ENCODE measurements at places on chromosomes 3 and 15.

DNA sequence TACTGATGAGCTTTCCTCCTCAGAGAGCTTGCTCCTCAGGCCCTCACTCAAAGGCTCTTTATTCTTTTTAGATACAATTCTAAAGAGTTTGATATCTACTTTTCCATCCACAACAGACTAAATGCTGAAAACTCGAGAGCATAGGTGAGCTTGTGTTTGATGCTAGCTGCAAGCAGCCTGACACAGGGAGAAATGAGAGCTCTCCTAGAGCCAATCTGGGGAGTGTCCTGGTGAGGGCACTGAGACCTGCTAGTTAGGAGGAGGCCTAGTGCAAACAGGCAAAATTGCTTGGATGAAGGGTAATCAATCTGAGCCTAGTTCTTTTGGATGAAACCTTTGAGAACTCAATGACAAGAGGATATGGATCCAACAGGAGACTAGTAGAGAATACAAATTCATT is 300.8 kb downstream of the ZBTB20 start:
- DNase-seq: peak; percentile 8

DNA sequence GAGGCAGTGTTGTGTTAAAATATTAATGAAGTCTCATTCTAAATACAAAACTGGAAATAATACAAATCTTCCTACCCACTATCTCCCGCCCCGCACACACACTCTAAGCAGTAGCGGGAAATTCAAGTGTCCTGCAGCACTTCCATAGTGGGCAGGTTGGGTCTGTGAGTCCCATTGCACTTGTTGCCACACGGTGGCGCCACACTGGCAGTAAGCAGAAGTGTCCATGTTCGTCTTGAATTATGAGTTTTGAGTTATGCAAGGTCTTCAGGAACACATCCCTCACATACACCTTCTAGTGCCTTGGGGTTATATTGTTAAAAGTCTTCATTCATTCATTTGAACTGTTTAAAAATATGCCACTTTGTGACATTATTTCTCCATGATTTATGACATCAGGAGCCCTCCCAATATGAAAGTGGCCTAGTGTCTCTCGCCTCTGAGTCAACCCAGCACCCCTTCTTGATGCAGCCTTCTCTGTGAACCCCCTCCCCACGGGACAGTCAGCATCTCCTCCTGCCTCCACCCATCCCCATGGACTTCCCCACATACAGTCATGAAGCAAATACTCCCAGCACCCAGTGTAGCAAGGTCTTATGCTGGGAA is 17.6 kb upstream of the CCDC174 start:
- DNase-seq: peak; percentile 85

- DNase-seq: no peak
Observed at GRCh38 chr15:75641603-75642002, 1.6 kb upstream of the IMP3 start.

GRCh38 chr3:46093327-46093942 is 66.2 kb upstream of the XCR1 start:
- no peak for DNase-seq

DNA sequence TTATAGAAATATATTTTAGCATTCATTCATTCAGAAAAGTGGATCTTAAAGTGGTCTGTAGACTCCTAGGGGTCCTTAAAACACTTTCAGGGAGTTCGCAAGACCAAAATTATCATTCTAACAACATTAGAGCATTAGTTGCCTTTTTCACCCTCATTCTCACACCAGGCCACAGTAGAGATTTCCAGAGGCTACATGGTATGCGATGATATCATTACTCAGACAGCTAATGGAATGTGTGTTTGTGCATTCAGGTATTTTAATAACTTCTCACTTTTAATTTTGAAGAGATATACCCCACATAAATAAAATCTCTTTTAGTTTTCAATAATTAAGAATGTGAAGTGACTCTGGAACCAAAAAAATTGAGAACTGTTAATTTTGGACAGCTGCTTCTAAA is 206.9 kb downstream of the NSUN3 start:
- no peak for DNase-seq

- no peak for DNase-seq
Observed at GRCh38 chr15:48566668-48567067, 78.8 kb downstream of the FBN1 start.

- DNase-seq: no peak
Observed at GRCh38 chr3:105214590-105214989, 152.1 kb upstream of the ALCAM start.

DNA sequence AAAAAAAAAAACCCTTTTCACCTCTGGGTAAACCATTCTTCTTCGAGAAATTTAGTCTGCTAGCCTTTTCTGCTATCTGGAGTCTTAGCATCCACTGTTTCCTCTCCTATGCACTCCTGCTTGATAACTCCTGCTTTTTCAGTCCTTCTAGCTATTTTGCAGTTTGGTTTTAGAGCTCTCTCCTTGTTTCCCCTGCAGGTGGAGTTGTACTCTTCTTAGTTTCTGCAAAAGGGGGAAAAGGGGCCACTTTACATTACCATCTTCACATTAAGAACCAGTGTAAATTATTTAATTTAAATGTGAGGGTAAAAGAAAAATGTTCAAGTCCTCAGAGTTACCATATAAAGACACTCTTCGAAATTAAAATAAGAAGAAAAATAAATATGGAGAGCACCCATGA is 23.6 kb upstream of the MYLK start:
- no peak for DNase-seq

- no peak for DNase-seq
Observed at GRCh38 chr3:139770577-139770976, 92.8 kb upstream of the NMNAT3 start.

DNA sequence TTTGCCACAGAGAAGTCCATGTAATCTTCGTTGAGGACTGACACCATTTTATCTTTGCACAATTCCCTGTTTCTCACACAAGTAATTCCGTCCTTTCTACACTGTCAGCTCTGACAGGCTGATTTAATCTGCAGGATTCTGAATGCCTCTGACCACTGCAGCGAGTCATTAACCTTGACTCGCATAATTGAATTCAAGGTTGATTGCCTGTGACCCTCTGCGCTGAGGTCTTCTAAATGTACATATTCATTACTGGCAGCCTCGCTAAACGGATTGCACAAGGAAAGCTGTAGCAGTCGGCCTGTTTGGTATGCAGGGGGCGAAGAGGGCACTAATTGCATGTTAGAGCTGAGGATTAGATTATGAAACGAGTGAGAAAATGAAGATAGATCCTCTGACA is 147.8 kb downstream of the SHOX2 start:
- no peak for DNase-seq

DNA sequence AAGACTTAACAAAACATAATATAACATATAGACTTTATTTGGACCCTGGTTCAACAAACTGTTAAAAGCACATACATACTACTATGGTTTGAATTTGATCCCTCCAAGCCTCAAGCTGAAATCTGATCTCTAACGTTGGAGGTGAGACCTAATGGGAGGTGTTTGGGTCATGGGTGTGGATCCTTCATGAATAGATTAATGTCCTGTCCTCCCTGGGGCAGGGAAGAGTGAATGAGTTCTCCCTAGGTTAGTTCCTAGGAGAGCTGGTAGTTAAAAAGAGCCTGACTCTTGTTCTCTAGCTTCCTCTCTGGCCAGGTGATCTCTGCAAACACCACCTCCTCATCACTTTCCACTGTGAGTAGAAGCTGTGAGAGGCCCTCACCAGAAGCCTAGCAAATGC is 36.4 kb downstream of the CLASP2 start:
- no peak for DNase-seq

DNA sequence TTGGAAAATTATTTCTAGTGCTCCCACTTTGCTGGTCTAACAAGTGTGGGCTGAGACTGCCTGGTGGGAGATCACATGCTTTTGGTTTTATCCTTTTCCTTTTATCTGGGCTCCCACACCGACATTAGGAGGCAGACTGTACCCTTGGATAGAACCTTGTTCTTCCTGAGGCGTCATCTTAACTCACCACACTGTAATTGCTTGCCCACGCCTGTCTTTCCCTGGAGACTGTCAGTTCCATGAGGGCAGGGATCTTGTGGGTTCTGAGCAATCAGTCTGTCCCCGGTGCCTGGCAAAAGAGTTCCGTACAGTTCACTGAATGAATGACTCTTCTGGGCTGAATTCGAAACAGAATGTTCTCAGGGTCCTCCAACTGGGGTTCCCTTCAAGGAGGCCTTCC is 124.6 kb upstream of the ABHD17C start:
- peak; percentile 22 for DNase-seq

GRCh38 chr3:172635588-172635987 is 75.3 kb downstream of the NCEH1 start:
- DNase-seq: no peak

GRCh38 chr3:185929192-185930151 is 8.3 kb downstream of the TRA2B start:
- DNase-seq: no peak

GRCh38 chr15:74345051-74345450 is 22.4 kb downstream of the CYP11A1 start:
- DNase-seq: no peak

DNA sequence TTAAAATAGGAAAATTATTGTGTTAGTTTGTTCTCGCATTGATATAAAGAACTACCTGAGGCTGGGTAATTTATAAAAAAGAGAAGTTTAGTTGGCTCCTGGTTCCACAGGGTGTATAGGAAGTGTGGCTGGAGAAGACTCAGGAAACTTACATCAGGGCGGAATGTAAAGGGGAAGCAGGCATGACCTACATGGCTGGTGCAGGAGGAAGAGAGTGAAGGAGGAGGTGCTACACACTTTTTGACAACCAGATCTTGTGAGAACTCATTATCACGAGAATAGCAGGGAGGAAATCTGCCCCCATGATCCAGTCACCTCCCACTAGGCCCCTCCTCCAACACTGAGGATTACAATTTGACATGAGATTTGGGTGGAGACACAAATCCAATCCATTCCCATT is 490.7 kb downstream of the RBMS3 start:
- no peak for DNase-seq

DNA sequence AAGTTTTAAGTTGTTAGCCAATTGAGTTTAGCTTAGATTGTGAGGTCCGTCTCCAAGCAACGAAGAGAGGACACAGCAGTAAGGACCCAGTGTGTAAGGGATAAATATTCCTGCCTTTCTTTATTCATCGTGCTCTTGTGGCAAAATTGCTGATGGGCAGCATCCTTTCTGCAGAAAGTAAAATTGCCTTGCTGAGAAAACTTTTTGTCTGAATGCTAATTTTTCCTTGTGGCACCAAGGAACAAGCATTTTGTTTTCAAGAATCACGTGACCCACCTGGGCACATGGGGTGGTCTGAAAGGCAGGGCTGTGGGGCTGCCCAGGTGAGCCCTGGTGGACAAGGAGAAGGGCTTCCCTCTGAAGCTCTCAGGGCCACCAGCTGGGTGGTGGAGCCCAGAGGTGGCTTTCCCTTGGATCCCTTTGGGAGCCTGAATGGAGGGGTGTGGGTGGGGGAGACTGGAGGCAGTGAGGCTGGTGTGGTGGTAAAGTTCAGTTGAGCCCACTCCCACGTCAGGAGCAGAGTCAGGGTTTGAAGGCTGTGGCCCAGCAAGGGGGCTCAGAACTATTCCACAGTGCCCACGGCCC is 24.0 kb upstream of the TMCC1 start:
- DNase-seq: no peak

DNA sequence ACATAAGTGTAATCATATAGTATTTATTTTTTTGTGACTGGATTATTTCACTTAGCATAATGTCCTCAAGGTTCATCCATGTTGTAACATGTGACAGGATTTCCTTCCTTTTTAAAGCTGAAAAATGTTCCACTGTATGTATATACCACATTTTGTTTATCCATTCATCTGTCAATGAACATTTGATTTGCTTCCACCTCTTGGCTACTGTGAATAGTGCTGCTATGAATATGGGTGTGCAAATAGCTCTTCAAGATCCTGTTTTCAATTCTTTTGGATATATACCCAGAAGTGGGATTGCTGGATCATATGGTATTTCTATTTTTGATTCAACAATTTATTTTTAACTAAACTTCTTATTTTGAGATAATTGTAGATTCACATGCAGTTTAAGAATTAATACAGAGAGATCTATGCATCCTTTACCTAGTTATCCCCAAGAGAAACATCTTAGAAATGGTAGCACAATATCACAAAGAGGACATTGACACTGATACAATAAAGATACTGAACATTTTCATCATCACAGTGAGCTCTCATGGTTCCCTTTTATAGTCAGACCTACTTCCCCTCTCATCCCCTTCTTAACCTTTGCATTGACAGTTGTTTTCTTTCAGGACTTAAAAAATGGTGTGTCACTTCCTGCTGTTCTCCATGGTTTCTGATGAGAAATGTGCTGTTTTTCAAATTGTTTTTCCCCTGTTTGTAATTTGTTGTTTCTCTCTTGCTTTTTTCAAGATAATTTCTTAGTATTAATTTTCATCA is 90.1 kb downstream of the SATB1 start:
- DNase-seq: no peak

- DNase-seq: peak; percentile 87
Observed at GRCh38 chr3:27712136-27713077, 9.7 kb downstream of the EOMES start.

GRCh38 chr3:47015151-47015550 is 35.7 kb downstream of the NBEAL2 start:
- DNase-seq: no peak

- peak; percentile 10 for DNase-seq
Observed at GRCh38 chr3:8416965-8417364, 84.7 kb upstream of the LMCD1 start.

- DNase-seq: no peak
Observed at GRCh38 chr3:9732080-9732739, 675 bp downstream of the BRPF1 start.

GRCh38 chr3:181793006-181793405 is 81.3 kb downstream of the SOX2 start:
- no peak for DNase-seq

DNA sequence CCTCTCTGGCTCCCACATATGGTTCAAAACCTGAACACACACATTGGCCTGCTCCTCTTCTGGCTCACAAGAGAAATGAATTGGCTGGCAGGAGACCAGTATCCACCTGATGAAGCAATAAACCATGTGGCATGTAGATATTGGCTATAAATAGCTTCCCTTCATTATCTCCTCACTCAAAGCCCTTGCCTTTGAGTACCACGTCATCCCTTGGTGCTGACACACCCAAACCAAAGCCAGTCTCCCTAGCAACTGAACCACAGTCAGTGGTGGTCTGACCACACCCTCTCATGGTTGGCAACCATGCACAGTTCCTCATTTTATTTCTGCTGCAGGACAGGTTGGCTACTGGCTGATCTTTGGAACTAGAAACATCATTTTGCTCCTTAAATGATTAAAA is 98.8 kb downstream of the ZNF621 start:
- DNase-seq: no peak

DNA sequence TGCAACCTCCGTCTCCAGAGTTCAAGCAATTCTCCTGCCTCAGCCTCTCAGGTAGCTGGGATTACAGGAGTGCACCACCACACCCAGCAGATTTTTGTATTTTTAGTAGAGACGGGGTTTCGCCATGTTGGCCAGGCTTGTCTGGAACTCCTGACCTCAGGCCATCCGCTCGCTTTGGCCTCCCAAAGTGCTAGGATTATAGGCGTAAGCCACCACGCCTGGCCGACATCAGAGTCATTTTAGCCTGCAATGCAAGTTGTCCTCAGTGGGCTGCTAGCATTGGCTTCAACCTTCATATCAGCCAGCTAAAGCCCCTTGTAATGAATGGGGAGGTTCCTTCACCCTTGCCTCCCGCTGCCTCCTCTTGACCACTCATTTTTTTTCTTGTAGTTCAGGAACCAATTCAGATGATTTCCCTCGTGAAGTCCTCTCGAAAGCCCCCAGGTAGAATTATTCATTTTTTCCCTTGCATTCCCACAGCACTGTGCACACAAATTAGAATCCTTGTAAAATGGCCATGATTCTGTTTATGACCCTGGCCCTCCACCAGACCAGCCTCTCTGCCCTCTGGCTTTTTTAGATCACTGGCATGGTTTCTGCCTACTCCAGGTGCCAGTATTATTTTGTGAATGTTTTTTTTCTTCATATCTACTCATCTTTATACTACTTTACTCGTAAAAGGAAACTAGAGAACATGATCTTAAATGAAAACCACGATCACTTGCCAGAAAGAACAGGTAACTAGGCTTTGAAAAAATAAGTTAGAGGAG is 29.1 kb downstream of the FLNB start:
- DNase-seq: no peak

Measured in cardiac muscle cell (in vitro differentiated cells and primary cell).